ENCODE measurements at places on chromosomes 3 and 15.
A peak's percentile ranks its signal among the peaks of the same experiment; 100 is the strongest.

GRCh38 chr15:55789066-55789660, 46.2 kb upstream of the PRTG start:
- peak; percentile 32 for DNase-seq

DNA sequence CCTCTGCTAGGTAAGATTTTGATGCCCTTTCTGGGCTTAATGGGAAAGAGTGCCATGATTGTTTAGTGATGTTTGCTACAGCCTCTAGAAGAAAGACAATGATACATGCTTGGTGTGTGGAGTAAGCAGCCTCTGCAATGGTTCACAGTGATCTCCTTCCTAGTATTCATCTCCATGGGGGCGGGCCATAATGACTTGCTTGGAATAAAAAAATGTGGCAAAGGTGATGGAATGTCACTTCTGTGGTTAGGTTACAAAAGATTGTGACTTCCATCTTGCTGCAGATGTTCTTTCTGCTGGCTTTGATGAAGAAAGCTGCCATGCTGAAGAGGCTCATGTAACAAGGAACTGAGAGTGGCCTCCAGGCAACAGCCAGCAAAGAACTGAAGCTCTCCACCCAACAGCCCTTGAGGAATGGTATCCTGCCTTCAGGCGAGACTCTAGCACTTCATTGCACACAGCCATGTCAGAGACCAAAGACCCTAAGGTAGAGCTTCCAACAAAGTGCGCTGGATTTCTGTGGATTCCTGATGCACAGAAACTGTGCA, 139.1 kb upstream of the LRIG1 start:
- no peak for DNase-seq

GRCh38 chr3:37909067-37909911, 47.6 kb downstream of the CTDSPL start:
- DNase-seq: no peak

- no peak for DNase-seq
Observed at GRCh38 chr3:64691051-64691450, 3.3 kb upstream of the ADAMTS9 start.

DNA sequence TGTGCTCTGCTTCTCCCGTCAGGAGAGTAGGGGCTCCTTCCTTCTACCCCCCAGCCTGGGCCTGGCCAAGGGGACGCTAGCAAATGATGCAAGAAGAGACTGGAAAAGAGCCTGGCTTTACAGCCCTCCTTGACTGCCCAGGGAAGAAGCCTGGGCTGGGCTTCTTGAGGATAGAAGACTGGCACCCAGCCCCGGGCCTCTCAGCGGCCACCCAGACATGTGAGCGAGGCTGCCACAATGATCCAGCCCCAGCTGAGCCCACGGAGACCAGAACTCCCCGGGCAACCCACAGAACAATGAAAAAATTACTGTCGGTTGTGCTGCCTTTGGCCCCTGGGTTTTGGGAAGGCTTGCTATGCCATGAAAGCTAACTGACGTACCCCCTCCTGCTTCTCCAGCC, 100.6 kb upstream of the PRR20G start:
- DNase-seq: no peak

- no peak for DNase-seq
Observed at GRCh38 chr15:77160562-77161478, 89.9 kb upstream of the TSPAN3 start.

- no peak for DNase-seq
Observed at GRCh38 chr15:81940467-81941451, 105.1 kb downstream of the MEX3B start.

DNA sequence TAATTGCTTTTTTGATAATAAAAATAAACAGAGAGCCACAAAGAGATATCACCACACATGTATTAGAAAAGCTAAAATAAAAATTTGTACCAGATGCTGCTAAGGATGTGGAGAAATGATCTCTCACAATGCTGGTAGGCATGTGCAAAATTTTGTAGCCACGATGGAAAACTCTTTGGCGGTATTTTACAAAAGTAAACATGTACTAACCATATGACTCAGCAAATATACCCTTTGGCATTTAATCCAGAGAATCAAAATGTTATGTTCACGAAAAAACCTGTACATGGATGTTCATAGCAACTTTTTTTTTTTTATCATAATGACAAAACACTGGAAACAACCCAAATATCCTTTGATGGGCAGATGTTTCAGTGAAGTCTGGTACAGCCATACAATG, 261.2 kb downstream of the LPP start:
- no peak for DNase-seq

- no peak for DNase-seq
Observed at GRCh38 chr15:32838820-32839219, 121.0 kb downstream of the GREM1 start.

- no peak for DNase-seq
Observed at GRCh38 chr3:57006179-57006657, 54.2 kb upstream of the SPATA12 start.

DNA sequence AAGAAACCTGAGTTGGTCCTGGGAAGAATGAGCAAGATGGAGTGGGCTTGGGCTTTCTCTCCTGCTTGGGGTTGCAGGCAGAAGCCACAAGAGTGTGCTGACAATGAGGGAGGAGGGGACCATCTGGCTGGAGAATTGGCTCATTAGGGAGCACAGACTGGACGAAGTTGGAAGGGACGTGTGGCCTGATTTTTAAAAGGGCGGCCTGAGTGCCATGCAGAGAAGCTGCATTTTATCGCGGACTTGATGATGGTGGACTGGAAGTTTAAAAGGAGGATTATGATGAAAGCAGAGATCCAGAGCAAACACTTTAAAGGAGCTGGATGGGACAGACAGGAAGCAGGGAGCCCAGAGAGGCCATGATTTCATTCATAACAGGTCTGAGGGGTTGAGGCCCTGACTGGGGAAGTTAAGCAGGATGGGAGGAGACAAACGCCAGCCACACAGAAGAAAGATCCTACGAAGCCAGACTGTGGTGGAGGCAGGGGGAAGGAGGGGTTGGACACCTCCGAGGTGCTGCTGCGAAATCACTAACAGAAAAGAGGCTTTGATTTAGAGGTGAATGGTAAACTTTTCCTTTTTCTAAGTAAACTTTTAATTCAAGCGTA, 23.6 kb downstream of the TLNRD1 start:
- no peak for DNase-seq

DNA sequence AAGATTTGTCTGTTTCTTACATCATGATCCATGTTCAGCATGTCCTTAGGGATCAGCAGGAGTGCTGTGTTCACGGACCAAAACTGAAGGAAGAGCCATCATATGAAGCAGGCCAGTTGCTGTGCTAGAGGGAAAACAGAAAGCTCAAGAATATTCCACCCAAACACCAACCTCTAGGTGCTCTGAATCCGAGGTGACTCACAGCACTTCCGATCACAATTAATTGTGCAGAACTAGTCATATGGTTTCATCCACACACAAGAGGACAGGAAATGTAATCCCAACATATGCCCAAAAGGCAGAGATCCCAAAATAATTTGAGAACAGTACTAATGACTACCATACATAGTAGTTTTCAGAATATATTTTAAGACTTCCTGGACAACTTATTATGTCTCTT, 257.9 kb upstream of the KCNH8 start:
- no peak for DNase-seq

DNA sequence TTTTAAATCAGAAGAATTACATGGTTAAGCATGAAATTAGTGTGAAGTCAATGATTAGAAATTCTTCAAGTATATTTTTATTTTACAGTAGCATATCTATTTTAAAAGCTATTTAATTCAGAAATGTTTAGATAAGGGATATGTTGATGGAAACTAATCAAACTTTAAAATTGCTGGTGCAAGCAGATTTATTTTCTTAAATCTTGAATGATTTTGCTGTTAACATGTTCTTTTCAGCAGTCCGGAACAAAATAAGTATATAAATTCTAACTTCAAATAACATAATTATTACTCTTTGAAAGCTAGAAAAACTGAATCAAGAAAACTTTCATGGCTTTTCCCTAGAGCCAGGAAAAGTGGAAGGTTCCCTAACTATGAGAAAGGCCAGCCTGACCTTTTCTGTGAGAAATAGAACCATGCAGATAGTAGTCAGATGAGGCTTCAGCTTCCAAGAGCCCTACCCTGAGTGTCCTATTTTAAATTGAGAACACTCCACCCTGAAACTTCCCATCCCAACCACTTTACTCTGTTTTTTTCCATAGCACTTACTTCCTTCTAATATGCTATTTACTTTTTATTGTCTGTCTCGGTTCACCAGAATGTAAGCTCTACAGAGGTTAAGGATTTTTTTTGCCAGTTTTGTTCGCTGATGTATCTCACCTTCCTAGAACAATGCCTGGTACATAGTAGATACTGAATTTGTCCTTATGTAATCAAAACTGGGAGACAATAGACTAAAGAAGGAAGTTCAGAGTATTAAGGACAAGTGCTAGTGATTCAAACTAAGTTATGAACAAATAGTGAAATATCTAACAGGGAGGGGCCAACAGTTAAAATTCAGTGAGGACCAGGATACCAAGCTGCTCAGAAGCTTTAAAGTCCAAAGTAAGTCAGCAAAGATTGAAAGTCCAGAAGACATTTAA, 66.8 kb downstream of the CD200R1L start:
- DNase-seq: no peak

DNA sequence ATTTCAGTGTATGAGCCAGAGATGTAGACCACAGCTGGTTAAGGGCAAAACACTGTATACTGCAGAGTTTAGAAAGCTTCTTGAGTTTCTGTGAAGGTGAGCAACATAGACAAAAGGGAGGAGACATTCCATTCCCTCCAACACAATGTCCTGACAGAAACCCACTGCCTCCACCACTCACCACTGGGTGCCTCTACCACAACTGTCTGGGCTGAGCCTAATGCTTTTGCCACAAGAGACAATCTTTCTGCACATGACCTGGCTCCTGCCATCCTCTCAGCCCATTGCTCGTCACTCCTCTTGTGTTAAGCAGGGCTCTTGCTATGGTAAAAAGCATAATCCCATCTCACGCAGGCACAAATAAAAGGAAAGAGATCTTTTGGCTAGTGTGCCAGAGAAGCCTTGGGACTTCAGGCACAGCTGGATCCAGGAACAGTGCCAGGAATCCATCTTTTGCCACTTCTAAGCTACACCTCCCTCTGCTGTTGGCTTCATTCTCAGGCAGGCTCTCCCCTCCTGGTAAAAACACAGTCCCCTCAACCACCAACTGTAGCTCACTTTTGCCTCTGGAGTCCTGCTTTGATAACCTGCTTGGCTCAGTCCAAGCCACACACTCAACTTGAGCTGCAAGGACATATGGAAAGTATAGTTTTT, 140.6 kb upstream of the PRR20G start:
- DNase-seq: no peak

Data from activated naive CD8-positive, alpha-beta T cell treated with anti-CD3 and anti-CD28 coated beads for 36 hours (primary cell).